ENCODE measurements at places on chromosomes 13 and 19. TPM values are rescaled to one million over a fixed set of nuclear protein-coding genes. Genes with fewer than 3 reads are reported as not detected.

Gene APOC1
- total RNA-seq = 2.2 TPM

Gene QPCTL
- total RNA-seq = 23.4 TPM

Gene RASGRP4
- not detected for total RNA-seq

Gene CYP4F8
- not detected for total RNA-seq

Gene ZNF728
- not detected for total RNA-seq

Gene HIF3A
- total RNA-seq = 12.6 TPM

Gene ABHD13
- total RNA-seq = 8.5 TPM

DNA sequence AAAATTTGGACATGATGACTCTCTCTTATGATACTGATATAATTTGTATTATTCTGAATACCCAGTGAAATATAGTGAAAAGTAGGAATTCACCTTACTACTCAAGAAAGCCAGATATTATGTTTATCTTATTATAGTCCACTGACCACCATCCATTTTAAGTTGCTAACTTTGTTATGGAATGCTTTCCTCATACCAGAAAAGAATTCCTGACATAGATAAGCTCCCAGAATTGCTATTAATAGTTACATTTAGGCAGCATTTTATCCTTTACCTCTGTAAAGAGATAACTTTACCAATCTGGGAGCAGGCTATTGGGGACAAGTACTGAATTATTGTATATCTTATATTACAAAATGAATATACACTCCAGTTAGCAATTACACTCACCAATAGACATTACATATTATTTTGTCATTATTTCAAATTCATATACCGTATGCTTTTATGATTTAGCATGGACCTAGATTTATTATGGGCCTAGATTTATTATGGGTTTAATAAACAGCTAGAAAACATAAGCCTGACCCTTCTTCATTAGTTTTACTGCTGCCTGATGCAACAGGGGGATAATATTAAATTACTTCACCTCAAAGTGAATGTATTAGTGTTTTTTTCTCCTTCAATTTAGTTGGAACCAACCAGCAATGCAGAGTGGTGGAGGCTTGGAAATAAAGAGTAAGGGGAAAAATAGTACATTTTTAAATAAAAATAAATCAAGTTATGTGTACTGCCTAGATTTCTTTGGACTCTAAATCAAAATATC is 1886.1 kb downstream of the PCDH9 start:
- no peaks in the 10 kb centered on the region for H3K27me3 ChIP-seq
- peak; percentile 33 for DNase-seq
- H3K27ac ChIP-seq = no peak overlapping the region
- H3K4me3 ChIP-seq = no peak overlapping the region
- no peaks in the 10 kb centered on the region for H3K36me3 ChIP-seq

DNA sequence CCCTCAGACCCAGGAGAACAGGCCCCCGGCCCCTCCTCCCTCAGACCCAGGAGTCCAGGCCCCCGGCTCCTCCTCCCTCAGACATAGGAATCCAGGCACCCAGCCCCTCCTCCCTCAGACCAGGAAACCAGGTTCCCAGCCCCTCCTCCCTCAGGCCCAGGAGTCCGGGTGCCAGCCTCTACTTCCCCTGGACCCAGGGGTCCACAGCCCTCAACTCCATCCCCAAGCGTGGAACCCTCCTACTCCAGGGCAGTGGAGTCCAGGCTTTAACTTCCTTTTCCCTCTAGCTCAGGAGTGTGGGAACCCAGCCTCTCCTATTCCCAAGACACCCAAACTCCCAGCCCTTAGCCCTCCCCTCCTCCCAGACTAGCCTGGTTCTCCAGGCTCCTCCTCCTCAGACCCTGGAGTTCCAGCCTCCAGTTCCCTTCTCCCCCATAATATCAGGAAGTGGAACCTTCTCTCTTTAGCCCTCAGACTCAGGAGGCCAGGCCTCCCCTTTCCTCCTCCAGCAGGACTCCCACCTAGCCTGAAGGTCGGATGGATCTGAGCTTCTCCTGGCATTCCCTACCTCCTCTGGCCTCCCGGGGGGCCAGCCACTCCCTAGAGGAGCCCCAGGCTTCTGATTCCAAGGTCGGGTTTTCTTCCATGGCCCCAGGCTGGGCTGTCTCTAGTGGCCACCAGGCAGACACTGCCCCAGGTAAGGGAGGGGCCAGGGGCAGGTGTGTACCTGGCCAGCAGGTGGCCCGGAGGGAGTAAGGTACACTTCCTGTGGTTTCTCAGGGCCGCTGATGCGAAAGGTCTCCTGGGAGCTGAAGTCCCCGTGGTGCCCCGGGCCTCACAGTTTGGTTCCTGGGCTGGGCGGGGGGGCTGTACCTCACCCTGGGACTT is at the start of gene TMC4:
Gene TMC4, minus strand, starts transcription at position 690 of the 888 bp plus-strand sequence. Its CDS starts 43 bp downstream, at position 647.
- no peak within 1 kb of the TSS for H3K4me3 ChIP-seq
- no peak for DNase-seq
- H3K36me3 ChIP-seq = no peaks in the 10 kb centered on the region
- no peaks in the 10 kb centered on the region for H3K27me3 ChIP-seq
- no peak within 1 kb of the TSS for H3K27ac ChIP-seq

DNA sequence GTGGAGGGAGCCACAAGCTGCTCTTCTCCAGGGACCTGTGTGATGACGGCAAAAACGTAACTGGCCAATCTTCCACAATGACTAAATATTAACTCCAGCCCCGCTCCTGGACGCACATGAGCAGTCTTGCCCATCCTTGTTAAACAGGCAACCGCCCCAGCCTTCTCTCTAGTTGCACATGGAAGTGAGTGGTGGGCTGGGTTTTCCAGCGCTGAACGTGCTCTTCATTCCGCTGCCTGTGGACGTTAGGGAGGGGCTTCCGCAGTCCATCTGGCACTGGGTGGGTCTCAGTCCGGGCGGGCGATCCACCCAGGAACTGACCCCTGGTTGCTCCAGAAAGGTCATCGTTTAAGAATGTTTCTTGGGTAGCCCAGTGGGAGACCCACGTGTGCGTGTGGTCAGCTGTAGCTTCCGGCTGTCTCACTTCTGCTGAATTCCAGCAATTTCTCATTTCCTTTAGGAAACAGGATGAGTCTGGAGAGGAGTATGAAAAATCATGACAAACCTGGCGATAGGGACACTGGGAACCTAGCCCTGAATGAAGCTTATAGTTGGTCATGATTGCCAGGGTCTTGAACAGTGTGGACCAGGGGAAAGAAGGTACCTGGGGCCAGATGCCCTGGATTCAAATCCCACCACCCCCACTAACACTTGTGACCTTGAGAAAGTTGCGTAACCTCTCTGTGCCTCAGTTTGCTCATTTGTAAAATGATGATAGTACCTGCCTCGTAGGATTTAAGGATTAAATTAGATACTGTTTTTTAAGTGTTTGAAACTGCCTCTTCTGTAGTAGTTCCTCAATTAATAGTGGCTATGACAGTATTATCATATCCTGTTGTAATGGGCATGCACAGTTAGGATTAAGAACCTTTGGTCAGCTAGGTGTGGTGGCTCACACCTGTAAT is 92.6 kb downstream of the SIPA1L3 start:
- H3K27me3 ChIP-seq = no peaks in the 10 kb centered on the region
- DNase-seq = peak; percentile 99
- peak overlapping the region; percentile 98 for H3K27ac ChIP-seq
- peaks cover 46% of the 10 kb centered on the region for H3K4me1 ChIP-seq
- H3K36me3 ChIP-seq = no peaks in the 10 kb centered on the region

- peak; percentile 18 for DNase-seq
- no peak overlapping the region for H3K27ac ChIP-seq
- H3K4me3 ChIP-seq = no peak overlapping the region
- peaks cover 16% of the 10 kb centered on the region for H3K36me3 ChIP-seq
- H3K4me1 ChIP-seq = peaks cover 7% of the 10 kb centered on the region
Measured at GRCh38 chr19:1616396-1616795, 11.1 kb upstream of the UQCR11 start.

- H3K27ac ChIP-seq = no peak overlapping the region
- no peak for DNase-seq
- H3K36me3 ChIP-seq = no peaks in the 10 kb centered on the region
- H3K27me3 ChIP-seq = no peaks in the 10 kb centered on the region
- no peak overlapping the region for H3K4me3 ChIP-seq
Measured at GRCh38 chr13:65868099-65868498, 1362.0 kb downstream of the PCDH9 start.

GRCh38 chr19:34319785-34320184 is 45.2 kb upstream of the GPI start:
- no peaks in the 10 kb centered on the region for H3K27me3 ChIP-seq
- peak; percentile 89 for DNase-seq
- H3K4me1 ChIP-seq = peaks cover 45% of the 10 kb centered on the region
- peaks cover 6% of the 10 kb centered on the region for H3K36me3 ChIP-seq

DNA sequence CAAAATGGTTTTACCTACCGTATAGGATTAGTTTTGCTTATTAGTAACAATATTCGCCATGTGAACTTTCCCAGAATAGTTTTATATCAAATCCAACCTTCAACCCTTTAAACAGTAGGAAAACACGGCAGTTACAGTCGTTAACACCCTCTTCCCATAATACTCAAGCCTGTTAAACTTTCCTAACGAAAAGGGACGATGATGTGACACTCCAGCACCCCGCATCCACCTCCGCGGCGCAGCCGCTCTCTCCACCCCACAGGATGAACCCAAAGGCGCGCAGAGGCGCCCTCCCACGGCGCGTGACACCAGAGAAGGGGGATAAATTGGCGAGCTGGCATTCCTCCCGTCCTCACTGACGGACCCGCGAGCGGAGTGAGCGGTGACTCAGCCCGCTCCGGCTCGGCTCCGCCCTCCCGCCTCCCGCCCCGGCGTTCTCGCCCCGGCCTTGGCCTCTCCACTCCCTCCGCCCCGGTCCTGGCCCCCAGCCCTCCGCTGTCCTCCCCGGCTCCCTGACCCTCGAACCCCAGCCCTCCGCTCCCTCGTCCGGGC is 665 bp downstream of the TUBGCP3 start:
- peaks cover 10% of the 10 kb centered on the region for H3K4me1 ChIP-seq
- no peaks in the 10 kb centered on the region for H3K27me3 ChIP-seq
- H3K4me3 ChIP-seq = peak overlapping the region; percentile 77
- peak overlapping the region; percentile 93 for H3K27ac ChIP-seq
- no peaks in the 10 kb centered on the region for H3K36me3 ChIP-seq

GRCh38 chr19:33460221-33460908 is 61.2 kb downstream of the PEPD start:
- no peaks in the 10 kb centered on the region for H3K4me1 ChIP-seq
- no peaks in the 10 kb centered on the region for H3K27me3 ChIP-seq
- peaks cover 5% of the 10 kb centered on the region for H3K36me3 ChIP-seq
- H3K4me3 ChIP-seq = no peak overlapping the region
- H3K27ac ChIP-seq = no peak overlapping the region

GRCh38 chr13:110103534-110103933 is 203.4 kb downstream of the COL4A1 start:
- H3K36me3 ChIP-seq = no peaks in the 10 kb centered on the region
- H3K4me3 ChIP-seq = no peak overlapping the region
- no peaks in the 10 kb centered on the region for H3K27me3 ChIP-seq
- peak; percentile 39 for DNase-seq
- H3K4me1 ChIP-seq = no peaks in the 10 kb centered on the region

DNA sequence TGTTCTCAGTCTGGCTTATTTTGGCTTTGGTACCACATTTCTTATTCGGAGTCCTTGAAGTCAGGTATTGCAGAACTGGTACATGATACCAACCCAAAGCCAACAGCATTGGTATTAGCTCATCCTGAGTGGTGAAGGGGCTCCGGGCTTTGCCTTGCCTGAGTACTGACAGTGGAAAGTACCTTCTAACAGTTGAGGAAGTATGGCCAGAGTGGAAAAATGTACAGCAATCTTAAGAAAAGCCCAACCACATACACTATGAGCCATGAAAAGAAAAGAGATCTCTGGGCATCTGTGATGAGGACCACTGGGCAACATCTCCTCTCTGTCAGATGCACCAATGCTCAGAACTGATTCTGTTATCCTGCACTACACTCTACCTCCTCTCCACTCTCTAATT is 8.3 kb downstream of the LCP1 start:
- H3K4me1 ChIP-seq = peaks cover 5% of the 10 kb centered on the region
- H3K4me3 ChIP-seq = no peak overlapping the region
- H3K27me3 ChIP-seq = no peaks in the 10 kb centered on the region
- no peak for DNase-seq
- H3K27ac ChIP-seq = no peak overlapping the region

DNA sequence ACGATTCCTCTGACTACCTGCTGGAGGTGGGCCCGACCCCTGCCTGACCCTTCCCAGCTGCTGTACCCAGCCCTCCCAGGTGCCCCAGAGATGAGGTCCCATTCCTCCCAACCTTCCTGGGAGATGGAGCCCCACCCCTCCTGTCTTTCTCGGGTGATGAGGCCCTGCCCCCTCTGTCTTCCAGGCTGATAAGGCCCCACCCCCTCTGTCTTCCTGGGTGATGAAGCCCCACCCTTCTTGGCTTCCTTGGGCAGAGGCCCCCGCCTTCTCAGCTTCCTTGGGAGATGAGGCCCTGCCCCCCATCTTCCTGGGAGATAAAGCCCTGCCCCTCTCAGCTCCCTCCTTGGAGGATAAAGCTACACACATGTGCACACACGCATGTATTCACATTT is 47.9 kb downstream of the CERS4 start:
- H3K4me1 ChIP-seq = no peaks in the 10 kb centered on the region
- no peak overlapping the region for H3K27ac ChIP-seq
- no peak for DNase-seq
- H3K36me3 ChIP-seq = no peaks in the 10 kb centered on the region
- no peak overlapping the region for H3K4me3 ChIP-seq

- no peaks in the 10 kb centered on the region for H3K36me3 ChIP-seq
- DNase-seq = peak; percentile 21
- H3K4me3 ChIP-seq = no peak overlapping the region
- H3K4me1 ChIP-seq = no peaks in the 10 kb centered on the region
Measured at GRCh38 chr13:91406619-91407018, 8.2 kb downstream of the GPC5 start.

DNA sequence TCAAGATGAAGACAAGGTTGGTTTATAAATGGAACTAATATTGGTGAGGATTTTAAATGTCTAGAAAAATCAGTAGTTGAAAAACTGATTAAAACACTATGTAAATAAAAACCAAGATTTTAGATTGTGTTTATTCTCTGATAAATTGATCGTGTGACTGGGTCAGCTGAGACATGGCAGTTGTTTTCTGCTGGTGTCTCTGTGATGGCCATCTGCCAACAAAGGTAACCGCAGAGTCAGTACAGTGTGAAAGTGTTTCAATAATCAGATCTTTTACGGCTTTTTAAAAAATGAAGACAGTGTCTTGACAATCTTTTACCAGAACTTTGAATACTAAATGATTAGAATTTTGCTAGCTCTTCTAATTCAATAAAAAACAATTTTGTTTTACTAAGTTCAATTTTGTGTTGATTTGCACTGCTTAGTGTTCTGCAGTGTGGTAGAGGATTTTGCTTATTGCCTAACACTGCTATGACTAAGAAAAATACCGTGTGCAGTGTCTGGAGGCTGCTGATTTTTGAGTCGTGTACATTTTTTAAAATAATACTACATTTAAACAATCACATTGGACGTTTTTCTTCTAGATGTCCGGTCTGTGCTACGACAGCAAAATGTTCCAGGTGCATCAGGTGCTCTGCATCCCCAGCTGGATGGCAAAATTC is 32.7 kb upstream of the GPR183 start:
- peak; percentile 33 for DNase-seq
- no peaks in the 10 kb centered on the region for H3K27me3 ChIP-seq
- H3K4me1 ChIP-seq = no peaks in the 10 kb centered on the region
- H3K36me3 ChIP-seq = peaks cover 2% of the 10 kb centered on the region
- no peak overlapping the region for H3K27ac ChIP-seq

- H3K27me3 ChIP-seq = no peaks in the 10 kb centered on the region
- no peaks in the 10 kb centered on the region for H3K4me1 ChIP-seq
- H3K4me3 ChIP-seq = no peak overlapping the region
- no peak for DNase-seq
Measured at GRCh38 chr19:1952635-1953034, 11.7 kb downstream of the CSNK1G2 start.

GRCh38 chr13:74280093-74280794 is 146.0 kb upstream of the KLF12 start:
- H3K4me3 ChIP-seq = no peak overlapping the region
- no peak for DNase-seq
- peaks cover 4% of the 10 kb centered on the region for H3K4me1 ChIP-seq
